ENCODE measurements at places on chromosomes 4 and X.

DNA sequence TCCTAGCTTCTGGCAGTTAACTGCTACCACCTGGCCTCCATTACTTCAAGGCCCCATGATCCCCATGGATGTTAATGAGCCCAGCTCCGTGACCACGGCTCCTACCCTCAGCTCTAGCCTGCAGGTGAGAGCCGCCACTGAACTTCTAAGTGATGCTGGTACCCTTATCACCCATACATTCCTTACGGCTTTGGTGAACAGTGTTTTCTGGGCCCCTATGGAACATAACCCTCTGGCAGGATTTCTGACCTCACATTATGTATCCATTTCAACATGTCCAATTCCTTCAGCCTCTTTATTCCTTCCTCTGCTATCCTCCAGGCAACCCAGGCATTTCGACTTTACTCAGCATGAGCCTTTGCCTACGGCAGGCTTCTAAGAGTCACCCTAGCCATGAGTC lies 24.6 kb downstream of the PAGE4 start:
- DNase-seq: no peak

- DNase-seq: no peak
Measured at GRCh38 chr4:143531380-143531779, 17.9 kb downstream of the SMARCA5 start.

- DNase-seq: peak; percentile 44
Measured at GRCh38 chrX:17537723-17538243, 162.8 kb downstream of the NHS start.

GRCh38 chr4:150982557-150983233 lies 32.4 kb downstream of the LRBA start:
- no peak for DNase-seq

DNA sequence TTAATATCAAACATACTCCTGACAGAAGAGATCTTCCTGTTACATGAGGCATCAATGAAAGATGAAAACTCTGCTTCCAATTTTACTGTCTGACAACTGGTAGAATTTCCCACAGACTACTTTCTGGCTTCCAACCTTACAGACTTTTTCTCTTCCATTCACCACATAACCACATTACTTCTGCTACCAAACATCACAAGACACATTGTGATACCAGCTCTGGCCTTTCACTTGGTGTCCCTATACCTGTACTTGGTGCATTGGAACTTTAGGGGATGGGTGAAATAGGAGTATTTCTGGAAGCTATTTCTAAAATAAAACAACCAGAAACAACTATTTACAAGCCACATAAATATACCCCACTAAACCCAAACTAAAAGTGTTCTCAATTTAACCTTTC lies 20.5 kb downstream of the AMTN start:
- DNase-seq: no peak

DNA sequence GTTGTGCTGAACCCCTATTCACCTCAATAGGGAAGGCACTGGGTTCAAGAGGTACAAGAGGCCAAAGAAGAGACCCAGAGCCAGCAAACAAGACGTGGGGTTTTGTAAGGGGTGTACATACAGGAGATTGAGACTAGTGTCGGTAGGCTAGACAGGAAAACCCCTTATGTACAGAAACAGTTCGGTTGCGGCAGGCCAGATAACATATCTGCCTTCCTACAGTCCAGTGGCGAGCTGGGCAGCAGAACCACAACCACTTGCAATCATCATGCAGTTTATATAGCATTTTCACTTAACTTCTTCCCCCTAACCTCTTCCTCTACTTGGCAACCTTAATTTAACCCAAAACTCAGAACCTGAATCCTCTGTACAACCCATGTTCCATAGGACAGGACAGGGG lies 422.2 kb downstream of the PDHA2 start:
- no peak for DNase-seq

DNA sequence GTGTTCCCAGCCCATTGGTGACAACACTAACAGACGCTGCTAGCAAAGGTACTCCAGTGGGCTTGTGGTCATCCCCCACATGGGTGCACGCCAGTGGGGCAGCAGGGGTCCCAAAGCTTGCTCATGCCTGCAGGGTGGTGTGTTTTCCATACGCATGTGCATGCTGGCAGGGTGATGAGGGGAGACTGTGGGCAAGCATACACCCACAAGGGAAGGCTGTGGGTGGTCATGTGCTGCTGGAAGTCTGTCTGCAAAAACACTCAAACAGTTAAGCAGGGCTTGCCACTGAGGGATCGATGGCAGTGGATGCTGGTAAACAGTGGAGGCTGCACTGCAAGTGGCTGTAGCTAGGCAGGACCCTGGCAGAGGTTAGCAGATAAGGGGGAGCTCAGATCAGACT lies 79.9 kb downstream of the FAAH2 start:
- no peak for DNase-seq

GRCh38 chrX:39162322-39162735 lies 361.1 kb downstream of the MID1IP1 start:
- no peak for DNase-seq

DNA sequence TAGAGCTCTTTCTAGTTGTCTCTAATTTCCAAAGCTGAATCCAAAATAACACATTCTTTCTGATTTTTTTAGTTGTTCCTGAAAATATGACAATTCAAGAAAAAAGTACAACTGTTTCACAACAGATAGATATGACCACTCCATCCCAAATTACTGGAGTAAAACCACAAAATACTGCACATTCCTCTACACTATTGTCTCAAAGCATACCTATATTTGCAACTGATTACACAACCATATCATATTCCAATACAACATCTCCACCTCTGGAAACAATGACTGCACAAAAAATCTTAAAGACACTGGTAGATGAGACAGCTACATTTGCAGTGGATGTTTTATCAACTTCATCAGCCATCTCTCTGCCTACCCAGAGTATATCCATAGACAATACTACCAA lies 43.6 kb downstream of the ADGRG4 start:
- DNase-seq: no peak

DNA sequence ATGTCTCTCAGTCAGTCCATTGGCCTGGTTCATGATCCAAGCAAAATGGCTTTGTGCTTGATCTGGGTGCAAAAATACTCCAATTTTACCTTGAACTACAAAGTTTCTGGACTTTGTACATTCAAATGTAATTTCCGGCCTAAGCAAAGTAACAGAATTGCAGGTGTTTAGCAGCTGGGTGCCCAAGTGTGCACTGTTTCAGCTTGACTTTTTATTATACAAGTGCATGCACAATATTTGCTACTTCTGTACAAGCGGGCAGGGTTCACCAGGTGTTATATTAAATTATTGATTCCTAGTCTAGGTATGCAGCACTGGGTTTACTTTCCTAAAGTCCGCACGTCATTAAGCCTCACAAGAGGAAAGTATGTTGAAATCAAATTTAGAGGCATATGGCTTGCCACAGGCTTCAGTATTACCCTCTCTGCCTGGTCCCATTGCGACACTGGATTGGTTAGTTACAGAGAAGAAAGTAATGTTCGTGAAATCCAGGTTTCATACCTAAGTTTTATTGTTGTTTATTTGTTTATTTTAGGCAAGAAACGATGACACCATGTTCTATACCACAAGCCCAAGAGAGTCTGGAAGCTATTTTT lies 376.9 kb upstream of the CTSO start:
- no peak for DNase-seq

DNA sequence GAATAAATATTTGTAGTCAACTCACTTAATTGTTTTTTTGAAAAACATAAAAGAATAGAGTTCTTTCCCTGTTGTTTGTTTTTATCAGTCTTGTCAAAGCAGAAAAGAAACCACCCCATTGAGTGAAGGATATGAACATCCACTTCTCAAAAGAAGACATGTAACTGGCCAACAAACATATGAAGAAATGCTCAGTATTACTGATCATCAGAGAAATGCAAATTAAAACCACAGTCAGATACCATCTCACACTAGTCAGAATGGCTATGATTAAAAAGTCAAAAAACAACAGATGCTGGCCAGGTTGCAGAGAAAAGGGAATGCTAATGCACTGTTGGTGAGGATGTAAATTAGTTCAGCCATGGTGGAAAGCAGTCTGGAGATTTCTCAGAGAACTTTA lies 326.1 kb upstream of the EMCN start:
- no peak for DNase-seq

GRCh38 chrX:97482666-97483300 lies 599.1 kb downstream of the RPA4 start:
- no peak for DNase-seq

DNA sequence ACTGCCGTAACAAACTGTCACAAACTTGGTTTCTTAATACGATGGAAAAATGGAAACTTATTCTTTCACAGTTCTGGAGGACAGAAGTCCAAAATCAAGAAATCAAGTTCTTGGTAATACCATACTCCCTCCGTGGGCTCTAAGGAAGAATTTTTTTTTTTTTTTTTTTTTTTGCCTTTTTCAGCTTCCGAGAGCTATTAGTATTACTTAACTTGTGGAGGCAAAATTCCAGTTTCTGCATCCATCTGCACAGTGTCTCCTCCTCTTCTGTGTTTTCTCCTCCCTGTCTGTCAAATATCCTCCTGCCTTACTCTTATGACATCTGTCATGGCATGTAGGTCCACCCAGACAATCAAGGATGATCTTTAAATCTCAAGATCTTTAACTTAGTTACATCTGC lies 426.6 kb downstream of the SPRY1 start:
- DNase-seq: no peak

DNA sequence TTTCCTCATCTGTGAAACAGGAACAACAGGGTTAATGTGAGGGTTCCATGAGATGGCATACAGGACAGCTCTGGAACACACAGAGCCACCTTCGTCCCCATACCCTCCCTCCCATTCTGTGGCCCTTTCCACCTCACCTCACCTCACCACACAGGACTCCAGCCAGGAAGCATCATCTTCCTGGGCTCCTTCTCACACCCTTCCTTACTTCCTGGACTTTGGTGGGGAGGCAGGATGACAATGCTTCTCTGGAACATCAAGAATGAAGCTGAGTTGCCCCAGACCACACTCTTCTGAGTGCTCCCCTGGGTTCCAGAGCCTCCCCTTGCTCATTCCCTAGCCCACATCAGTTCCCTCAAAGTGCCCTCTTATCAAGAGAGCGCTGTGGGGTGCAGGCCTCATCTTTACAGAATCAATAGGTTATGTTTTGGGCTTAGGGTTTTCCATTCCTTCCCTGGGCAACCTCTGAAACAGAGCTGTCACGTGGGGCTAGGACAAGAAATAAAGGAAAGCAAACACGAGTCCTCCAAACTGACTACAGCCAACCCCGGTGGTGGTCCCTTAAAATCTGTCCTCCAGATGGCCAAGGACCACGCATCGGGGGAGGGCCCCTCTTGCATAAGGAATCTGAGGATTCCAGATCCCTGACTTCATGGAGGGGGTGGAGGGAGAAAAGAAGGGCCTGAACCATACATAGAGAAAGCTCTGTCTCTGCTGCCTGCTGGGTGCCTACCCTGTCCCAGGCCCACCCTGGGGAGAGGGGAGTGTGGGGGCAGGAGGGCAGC lies 74.4 kb upstream of the ATP6AP2 start:
- DNase-seq: no peak

GRCh38 chrX:116667346-116668134 lies 204.8 kb upstream of the CT83 start:
- DNase-seq: no peak

DNA sequence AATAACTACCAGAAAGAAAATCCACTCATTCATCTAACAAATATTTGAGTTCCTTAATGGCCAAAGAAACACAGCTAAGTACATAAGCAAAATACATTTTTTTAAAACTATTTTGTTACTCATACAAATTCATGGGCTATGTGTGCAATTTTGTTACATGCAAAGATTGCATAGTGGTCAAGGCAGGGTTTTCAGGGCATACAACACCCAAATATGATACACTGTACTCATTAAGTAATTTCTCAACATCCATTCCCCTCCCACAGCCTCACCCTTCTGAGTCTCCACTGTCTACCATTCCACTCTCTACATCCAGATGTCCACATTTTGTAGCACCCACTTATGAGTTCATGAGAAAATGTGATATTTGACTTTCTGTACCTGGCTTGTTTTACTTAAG lies 58.2 kb downstream of the BRWD3 start:
- no peak for DNase-seq

- no peak for DNase-seq
Measured at GRCh38 chr4:155966731-155967395, 13.2 kb upstream of the CTSO start.

DNA sequence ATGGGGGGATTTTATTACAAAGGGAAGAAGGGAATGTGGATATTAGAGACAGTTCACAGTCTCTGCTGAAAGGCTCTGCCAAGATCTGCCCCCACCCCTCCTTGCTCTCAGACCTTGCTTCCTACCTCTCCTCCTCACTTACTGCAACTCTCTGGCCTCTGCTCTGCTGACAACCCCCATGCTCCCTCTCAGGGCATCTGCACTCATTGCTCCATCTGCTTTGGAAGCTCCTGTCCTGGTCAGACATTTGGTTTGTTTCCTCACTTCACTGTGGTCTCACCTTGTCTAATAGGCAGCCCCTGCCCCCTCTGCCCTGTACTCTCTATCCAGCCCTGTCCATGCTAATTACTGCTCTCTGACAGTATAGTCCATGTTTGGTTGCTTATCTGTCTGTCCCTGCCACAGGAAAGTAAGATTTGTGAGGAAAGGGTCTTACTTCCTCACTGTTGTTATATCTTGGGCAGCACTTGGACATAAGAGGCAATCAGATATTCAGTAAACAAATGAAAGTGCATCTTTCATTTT lies 189.3 kb downstream of the PTTG2 start:
- DNase-seq: no peak

- no peak for DNase-seq
Measured at GRCh38 chrX:100687546-100687945, 43.5 kb downstream of the SRPX2 start.

DNA sequence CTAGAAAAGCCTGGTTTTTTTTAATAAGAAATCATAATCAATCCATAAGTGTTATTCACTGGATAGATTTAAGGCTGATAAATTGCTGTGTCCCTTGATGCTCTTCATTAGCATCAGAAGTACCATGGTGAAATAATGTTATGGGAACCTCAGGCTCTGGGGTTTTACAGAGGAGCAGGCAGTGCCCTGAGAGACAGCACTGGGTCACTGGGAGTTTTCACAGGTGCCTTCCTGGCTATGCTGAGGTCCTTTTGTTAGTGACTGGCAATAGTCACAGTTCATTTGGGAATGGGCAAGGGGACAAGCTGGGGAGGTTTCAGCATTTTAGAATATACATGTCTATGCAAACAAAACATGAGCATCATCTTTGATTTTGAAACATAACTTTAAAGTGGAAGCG lies 38.6 kb downstream of the ANK2 start:
- no peak for DNase-seq

DNA sequence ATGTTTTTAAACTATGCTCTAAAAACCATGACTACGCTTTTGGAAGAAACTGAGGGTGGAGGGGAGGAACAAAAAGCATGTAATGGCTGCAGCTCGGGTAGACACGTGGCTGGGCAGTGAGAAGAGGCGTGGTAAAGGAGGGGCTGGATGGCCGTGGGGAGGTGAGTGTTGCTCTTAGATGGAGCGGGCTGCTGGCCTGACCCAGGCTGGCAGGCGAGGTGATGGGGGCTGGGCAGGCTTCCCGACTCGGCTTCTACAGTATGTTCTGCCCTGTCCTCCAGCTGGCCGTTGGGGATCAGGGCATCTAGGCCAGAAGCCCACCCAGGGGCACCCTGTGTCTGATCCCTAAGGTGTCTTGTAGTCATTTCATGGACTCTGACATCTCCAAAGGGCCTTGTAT lies 60.7 kb downstream of the EFHC2 start:
- no peak for DNase-seq

- DNase-seq: no peak
Measured at GRCh38 chr4:185015108-185015507, 3.2 kb upstream of the HELT start.
